Activated CD8-positive, alpha-beta T cell treated with anti-CD3 and anti-CD28 coated beads for 36 hours (primary cell): ENCODE measurements at places on chromosomes 7 and 10. TPM values are rescaled to one million over a fixed set of nuclear protein-coding genes. Genes with fewer than 3 reads are reported as not detected.

DNA sequence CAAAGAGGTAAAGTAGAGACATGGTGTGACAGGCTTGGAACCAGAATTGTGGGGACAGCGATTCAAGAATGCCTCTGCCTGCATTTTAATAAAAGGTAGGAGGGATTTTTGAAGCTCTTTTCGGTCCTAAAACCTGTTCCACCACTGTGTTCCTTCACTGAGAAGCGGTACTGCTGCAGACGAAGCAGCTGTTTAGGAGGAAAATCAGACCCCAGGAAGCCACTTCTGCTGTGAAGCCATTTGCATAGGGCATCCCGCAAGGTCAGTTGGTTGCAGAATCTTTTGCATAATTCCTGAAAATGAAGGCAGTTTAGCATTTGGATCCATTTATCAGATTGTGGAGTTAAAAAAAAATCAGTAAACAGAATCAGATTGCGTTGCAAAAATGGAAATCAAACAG, 183.3 kb upstream of the PRKCQ start:
- no peaks in the 10 kb centered on the region for H3K36me3 ChIP-seq
- no peak overlapping the region for H3K27ac ChIP-seq
- H3K4me3 ChIP-seq, result no peak overlapping the region
- DNase-seq, result no peak
- H3K4me1 ChIP-seq, result no peaks in the 10 kb centered on the region

DNA sequence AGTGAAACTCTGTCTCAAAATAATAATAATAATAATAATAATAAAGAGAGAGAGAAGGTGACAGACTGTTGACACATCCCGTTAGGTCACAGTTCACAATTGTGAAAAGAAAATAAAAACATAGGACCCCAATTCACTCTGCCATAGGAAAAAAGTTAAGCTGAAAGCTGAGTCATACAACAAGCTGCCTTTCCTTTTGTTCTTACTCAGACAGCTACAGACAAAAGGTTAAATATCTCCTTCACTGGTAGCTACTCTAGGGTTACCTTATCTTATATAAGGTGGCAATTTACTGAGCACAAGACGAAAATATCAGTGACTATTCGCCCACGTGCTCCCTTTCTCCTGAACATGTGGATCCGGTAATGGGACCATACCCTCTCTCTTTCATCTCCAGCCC, 17.5 kb downstream of the TUBAL3 start:
- H3K36me3 ChIP-seq, result no peaks in the 10 kb centered on the region
- H3K4me3 ChIP-seq, result no peak overlapping the region
- peaks cover 3% of the 10 kb centered on the region for H3K27me3 ChIP-seq
- H3K27ac ChIP-seq, result no peak overlapping the region

GRCh38 chr7:35792472-35792871, 8.4 kb upstream of the SEPTIN7 start:
- no peak overlapping the region for H3K4me3 ChIP-seq
- DNase-seq, result no peak
- H3K27ac ChIP-seq, result no peak overlapping the region
- H3K27me3 ChIP-seq, result no peaks in the 10 kb centered on the region
- peaks cover 4% of the 10 kb centered on the region for H3K36me3 ChIP-seq

DNA sequence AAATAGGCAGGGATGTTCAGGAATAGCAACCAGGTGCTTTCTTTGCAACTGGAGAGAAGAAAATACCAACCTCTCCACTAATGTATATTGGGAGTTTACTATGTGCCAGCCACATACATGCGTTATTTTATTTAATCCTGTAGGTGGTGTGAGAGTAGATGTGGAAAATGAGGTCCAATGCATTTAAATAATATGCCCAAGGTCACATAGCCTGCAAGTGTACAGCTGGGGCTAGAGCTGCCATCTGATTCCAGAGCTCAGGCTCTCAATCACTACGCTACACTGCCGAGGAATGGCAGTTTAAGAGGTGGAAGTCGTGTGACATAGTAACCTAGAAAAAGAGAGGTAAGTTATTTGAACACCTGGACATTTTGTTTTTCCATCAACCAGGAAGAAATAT, 277.0 kb downstream of the EXOC4 start:
- peaks cover 5% of the 10 kb centered on the region for H3K36me3 ChIP-seq
- no peak overlapping the region for H3K27ac ChIP-seq
- no peak overlapping the region for H3K4me3 ChIP-seq
- no peaks in the 10 kb centered on the region for H3K4me1 ChIP-seq
- DNase-seq, result no peak

GRCh38 chr7:88835147-88835728, 39.7 kb upstream of the TEX47 start:
- no peaks in the 10 kb centered on the region for H3K36me3 ChIP-seq
- DNase-seq, result no peak
- H3K27ac ChIP-seq, result no peak overlapping the region
- H3K27me3 ChIP-seq, result no peaks in the 10 kb centered on the region

GRCh38 chr10:123967626-123968243, 76.1 kb upstream of the CPXM2 start:
- no peak overlapping the region for H3K4me3 ChIP-seq
- peak; percentile 71 for DNase-seq
- peaks cover 2% of the 10 kb centered on the region for H3K4me1 ChIP-seq
- no peaks in the 10 kb centered on the region for H3K36me3 ChIP-seq
- peaks cover 52% of the 10 kb centered on the region for H3K27me3 ChIP-seq

DNA sequence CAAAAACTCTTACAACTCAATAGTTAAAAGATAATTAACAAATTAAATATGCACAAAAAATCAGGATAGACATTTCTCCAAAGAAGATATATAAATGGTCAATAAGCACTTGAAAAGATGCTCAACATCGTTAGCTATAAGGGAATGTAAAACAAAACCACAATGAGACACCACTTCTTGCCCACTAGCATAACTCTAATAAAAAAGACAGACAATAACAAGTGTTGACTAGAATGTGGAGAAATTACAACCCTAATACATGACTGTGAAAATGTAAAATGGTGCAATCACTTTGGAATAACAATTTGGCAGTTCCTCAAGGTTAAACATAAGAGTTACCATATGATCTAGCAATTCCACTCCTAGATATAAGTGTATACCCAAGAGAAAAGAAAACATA, 74.3 kb upstream of the PCGF5 start:
- H3K27ac ChIP-seq, result no peak overlapping the region
- no peak overlapping the region for H3K4me3 ChIP-seq

- H3K36me3 ChIP-seq, result no peaks in the 10 kb centered on the region
- no peaks in the 10 kb centered on the region for H3K4me1 ChIP-seq
- no peak for DNase-seq
- H3K27ac ChIP-seq, result no peak overlapping the region
- H3K27me3 ChIP-seq, result no peaks in the 10 kb centered on the region
- H3K4me3 ChIP-seq, result no peak overlapping the region
Measured at GRCh38 chr7:31444196-31444595, 69.7 kb upstream of the ITPRID1 start.

- DNase-seq, result no peak
- no peaks in the 10 kb centered on the region for H3K27me3 ChIP-seq
- H3K4me3 ChIP-seq, result no peak overlapping the region
- H3K27ac ChIP-seq, result no peak overlapping the region
- peaks cover 6% of the 10 kb centered on the region for H3K36me3 ChIP-seq
Measured at GRCh38 chr7:151566897-151567320, 47.2 kb upstream of the RHEB start.

GRCh38 chr10:85976267-85976793, 390.3 kb downstream of the GRID1 start:
- no peak overlapping the region for H3K27ac ChIP-seq
- no peaks in the 10 kb centered on the region for H3K36me3 ChIP-seq
- DNase-seq, result no peak

DNA sequence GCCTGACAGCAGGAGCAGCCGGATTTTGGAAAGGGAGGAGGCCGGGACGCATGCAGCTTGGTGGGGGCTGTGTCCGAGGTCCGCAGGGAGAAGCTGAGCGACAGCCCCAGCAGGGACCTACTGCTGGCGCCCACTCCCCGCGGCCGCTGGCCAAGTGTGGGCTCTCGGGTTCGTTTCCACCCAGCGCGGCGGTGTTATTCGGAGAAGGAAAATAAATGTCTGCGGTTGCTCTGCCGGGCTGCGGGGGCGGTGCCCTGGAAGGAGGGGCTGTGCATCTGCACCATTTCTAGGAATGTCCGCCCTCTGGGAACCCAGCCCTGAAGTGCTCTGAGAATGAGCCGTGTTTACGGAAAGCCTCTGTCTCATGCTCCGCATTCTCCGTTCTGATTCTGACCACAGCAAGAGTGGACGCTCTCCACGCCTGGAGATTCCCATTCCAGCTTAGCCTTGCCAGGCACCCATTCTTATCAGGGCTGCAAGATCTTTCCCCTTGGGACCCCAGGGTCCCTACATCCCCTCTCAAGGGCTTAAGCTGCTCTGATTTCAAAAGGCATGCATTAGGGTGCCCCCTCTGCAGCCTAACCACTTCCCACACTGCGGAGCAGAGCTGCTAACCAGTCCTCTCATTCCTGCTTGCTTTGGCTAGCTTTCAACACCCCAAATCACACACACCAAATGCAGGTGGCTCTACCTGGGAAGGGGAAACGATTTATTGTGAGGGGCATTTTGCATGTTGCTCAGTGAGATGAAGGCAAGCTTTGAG, 256.6 kb upstream of the GLI3 start:
- H3K27me3 ChIP-seq, result peaks cover 23% of the 10 kb centered on the region
- H3K4me3 ChIP-seq, result no peak overlapping the region
- H3K27ac ChIP-seq, result no peak overlapping the region
- DNase-seq, result peak; percentile 40
- peaks cover 6% of the 10 kb centered on the region for H3K4me1 ChIP-seq
- no peaks in the 10 kb centered on the region for H3K36me3 ChIP-seq

DNA sequence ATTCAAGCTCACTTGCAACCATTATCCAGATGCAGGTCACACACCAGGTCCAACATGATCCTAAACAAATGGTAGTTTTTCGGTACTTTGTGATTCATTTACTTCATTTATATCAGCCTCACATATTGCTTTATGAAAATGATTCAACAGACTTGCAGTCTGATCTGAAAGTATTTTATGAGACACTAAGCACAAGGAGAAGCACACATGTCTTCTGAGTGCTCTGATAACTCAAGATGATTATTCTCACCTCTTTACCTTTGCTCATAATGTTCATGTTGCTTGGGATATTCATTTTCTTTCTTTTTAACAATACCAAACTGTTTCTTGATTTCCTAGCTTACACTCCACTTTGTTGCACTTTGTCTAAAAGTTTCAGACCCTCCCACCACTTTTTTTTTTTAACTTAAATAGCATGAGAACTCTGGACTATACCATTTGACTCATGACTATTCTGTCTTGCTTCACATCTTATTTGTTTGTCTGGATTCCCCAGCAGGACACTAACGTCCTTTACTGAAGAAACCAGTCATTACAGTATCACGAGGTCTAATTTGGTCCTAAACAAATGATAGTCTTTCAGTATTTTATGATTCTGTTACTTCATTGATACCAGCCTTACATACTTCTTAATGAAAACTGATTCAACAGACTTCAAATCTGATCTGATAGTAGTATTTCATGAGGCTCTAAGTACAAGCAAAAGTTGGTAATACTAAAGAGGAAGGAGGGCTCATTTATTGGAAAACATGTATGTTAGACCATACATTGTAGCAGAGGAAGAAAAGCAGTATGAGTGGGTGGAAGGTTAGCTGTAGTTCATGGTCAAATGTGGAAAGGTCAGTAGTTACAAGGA, 171.8 kb upstream of the AHR start:
- no peak overlapping the region for H3K4me3 ChIP-seq
- peaks cover 27% of the 10 kb centered on the region for H3K4me1 ChIP-seq
- DNase-seq, result no peak
- H3K27me3 ChIP-seq, result no peaks in the 10 kb centered on the region

GRCh38 chr7:118009419-118009818, 136.2 kb upstream of the CTTNBP2 start:
- no peaks in the 10 kb centered on the region for H3K27me3 ChIP-seq
- H3K36me3 ChIP-seq, result no peaks in the 10 kb centered on the region
- no peak overlapping the region for H3K4me3 ChIP-seq
- no peak overlapping the region for H3K27ac ChIP-seq

DNA sequence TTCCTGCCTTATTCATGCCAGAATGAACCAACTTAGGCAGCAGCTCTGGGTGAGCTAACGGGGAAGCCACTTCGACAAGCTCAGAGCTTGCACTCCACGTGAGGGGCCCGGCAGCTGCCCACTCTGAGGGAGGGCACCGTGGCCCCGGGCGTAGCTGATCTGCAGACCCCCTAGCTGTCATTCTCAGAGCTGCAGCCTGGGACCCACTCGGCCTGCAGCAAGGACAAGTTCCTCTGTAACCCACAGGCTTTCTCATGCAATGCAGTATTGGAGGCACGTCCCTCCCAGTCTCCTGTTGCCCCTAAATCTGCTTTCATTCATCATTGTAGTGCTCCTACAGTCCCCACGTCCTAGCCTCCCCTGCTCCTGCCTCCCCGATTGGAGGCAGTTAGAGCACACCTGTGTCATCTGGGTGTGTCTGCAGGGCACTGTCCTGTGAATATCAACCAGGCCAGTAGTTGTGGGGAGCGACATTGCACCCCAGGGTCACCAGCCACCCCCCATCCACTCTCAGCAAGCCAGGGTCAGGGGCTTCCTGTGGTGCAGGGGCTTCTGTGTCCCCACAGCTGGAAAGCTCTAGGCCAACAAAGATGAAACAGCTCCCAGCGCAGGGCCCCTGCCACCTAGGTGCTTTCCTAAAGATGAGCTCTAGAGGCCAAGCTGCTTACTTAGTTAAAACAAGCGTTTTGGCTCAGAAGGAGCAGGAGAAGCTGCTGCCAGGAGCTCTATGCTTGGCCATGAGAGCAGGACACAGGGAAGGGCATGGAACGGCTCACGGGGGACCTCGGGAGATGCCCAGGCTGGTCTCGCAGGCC, 333.6 kb downstream of the ADARB2 start:
- H3K4me3 ChIP-seq, result no peak overlapping the region
- H3K27me3 ChIP-seq, result peaks cover 2% of the 10 kb centered on the region
- no peaks in the 10 kb centered on the region for H3K36me3 ChIP-seq
- no peak for DNase-seq
- H3K27ac ChIP-seq, result no peak overlapping the region
- H3K4me1 ChIP-seq, result no peaks in the 10 kb centered on the region

GRCh38 chr7:88090240-88090639, 129.6 kb downstream of the SRI start:
- H3K27ac ChIP-seq, result no peak overlapping the region
- H3K27me3 ChIP-seq, result no peaks in the 10 kb centered on the region
- no peaks in the 10 kb centered on the region for H3K36me3 ChIP-seq
- H3K4me1 ChIP-seq, result peaks cover 13% of the 10 kb centered on the region
- DNase-seq, result no peak

- H3K36me3 ChIP-seq, result peaks cover 24% of the 10 kb centered on the region
- H3K27me3 ChIP-seq, result no peaks in the 10 kb centered on the region
- no peak overlapping the region for H3K27ac ChIP-seq
- DNase-seq, result no peak
Measured at GRCh38 chr7:128097211-128097731, 66.0 kb upstream of the LRRC4 start.

Gene PDE1C
- not detected for total RNA-seq

Gene PLXDC2
- not detected for total RNA-seq

Gene CARD11
- total RNA-seq, result 98.3 TPM
